HuH-7.5 (cell line): ENCODE measurements at places on chromosomes 11 and 22.

- DNase-seq = no peak
Observed at GRCh38 chr11:415640-416041, 842 bp upstream of the SIGIRR start.

GRCh38 chr11:33269822-33270221, 12.6 kb downstream of the HIPK3 start:
- DNase-seq = no peak

DNA sequence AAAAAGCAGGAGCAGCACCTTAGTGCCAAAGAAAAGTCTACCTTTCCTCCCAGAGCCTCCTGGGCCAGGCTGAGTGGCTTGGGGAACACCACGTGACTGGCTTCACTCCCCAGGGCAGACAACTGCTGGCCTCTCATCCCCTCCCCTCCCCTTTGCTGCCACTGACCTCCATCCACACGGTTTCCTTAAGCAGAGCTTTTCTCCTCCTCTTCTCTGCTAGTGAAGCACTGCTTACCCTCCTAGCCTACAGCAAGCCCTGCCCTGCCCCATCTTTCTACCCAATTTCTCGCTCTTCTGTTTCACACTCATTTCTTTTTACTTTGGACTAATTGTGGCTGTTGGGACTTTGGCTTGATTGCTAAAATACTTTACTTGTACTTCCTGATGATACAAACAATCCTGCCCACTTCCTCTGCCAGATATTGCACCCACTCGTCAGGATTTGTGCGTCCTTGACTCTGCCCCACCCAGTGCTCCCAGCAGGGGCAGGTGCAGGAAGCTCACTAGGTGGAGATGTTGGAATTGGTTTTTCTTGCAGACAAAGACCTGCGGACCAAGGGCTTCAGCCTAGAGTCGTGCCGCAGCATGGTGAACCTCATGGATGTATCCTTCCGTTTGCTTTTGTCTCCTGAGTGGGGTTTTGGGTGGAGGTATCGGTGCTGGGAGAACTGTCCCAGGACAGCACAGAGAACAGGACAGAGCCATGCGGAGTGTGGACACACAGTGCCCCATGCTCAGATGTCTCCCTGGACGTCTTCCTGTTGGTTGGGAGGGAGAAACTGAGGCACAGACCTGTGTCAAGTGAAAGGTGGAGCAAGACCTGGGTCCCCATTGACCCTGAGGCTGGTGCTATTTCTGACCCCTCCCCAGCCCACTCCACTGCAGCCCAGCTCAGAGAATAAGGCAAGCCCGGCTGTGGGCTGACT, 27.3 kb downstream of the CAPN1 start:
- DNase-seq = no peak

- no peak for DNase-seq
Observed at GRCh38 chr11:106011481-106011880, 10.6 kb downstream of the MSANTD4 start.

DNA sequence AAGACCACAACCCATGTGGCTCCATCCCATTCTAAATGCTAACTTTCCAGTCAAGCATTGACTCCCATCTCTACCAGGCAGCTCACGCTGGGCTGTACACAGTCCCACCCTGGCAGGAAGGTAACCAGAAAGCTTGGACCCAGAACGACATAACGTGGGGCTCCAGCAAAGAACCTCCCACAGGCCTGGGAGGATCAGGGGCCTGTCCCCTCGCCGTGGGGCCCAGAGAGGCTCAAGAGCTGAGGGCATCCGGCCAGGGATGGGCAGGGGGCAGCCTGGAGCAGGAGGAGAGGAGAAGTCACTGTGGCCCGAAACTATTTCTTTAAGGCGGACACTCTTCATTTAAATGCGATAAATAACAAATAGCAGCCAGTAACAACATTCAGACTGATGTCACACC, 169.9 kb downstream of the SHANK2 start:
- DNase-seq = no peak

DNA sequence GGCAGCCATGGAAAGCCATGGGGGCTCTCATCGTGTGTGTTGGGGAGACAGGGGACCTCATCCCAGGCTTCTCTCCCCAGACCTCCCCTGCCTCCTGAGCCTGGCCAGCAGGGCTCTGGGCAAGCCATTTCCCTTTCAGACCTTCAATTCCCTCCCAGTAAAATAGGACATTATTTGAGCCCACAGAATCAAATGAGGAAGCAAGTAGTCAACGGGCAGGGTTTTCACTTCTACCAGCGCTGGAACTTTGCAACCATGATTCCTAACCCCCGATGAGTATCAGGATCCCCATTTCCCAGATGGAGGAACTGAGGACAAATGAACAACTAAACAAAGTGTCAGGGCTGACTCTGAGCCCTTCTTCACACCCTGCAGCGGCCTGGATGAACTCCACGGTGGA, 48.9 kb upstream of the TCF20 start:
- DNase-seq = no peak

DNA sequence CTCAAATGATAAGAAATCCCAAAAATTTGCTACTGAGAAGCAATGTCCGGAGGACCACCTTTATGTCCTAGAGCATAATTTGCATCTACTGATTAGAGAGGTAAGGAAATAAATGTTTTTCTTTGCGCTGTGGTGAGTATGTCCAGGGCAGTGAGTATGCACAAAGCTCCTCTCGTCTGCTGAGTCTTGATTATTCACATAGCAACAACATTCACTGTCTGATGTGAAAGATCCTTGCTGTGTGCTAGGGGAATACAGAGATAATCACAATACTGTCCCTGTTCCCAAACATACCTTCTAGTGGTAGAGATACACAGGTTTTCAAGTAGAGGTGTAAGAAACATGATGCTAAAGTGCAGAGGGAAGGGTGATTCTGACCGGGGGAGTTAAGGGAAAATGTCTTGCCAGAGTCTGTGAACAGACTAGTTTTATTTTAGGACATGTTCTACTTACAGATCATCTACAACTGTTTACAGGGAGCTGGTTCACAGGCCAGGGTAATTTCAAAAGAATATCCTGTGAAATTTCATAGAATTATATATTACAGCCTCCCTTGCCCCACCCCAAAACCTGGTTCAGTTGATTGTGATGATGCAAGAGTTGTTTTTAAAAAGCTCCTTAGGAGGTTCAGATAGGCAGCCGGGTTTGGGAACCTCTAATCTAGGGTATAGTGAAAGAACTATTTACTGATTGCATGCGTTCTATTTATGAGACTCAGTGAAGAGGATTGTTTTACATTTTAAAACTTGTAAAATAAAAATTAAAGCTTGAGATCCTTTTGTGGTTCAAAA, 12.6 kb downstream of the MED17 start:
- DNase-seq = no peak

DNA sequence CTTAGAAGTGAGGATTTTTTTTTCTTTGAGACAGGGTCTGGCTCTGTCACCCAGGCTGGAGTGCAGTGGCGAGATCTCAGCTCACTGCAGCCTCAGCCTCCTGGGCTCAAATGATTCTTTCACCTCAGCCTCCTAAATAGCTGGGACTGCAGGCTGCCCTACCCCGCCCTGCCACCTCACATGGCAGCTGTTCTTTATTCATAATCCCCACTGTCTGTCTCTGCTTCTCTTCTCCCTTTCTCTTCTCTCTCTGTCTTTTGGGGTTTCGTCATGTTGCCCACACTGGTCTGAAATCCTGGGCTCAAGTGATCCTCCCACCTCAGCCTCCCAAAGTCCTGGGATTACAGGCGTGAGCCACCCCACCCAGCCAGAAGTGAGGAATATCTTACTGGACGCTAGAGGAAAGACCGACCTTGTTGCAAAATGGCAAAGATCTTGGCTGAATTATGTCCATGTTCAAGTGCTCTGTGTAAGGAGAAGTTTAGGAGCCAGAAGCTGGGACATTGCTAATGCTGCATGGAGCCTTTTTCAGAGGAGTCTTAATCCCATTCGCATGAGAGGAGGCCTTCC, 21.9 kb downstream of the KRTAP5-5 start:
- no peak for DNase-seq

GRCh38 chr22:19815093-19815822, 39.4 kb downstream of the GNB1L start:
- no peak for DNase-seq

DNA sequence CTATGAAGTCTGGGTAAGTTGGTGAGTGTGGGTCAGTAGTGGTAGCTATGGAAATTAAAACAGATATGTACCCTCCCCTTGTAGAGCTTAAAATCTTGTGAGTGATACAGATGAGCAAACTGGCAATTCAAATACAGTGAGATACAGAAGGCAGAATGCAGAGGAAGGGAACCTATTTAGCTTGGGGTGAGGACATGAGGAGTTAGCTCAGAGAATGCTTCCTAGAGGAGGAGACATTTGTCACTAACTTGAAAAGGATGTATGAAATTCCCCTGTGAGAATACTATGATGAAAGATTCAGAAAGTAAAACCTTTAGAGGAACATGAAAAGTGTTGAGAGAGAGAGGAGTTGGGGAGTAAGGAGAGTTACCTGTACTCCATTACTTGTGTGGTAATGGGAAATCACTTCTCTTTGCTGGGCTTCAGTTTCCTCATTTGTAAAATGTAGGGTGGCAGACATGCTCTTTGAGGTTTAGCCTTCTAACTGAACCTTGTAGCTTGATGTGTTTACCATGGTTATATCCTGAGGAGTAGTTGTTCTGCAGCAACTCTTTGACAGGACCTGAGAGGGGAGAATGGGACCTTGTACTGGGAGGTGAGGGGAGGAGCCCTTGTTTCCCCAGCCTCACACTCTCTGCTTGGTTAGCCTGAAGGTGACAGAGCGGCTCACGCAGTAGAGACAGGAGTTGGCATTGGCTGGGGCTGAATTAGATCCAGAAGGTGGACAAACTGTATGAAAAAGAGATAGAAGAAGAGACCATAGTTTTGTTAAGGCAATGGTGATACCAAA, 17.9 kb downstream of the SWAP70 start:
- no peak for DNase-seq

GRCh38 chr11:14300661-14301304, 58.2 kb downstream of the RRAS2 start:
- peak; percentile 16 for DNase-seq

- DNase-seq = no peak
Observed at GRCh38 chr11:120651836-120652235, 140.3 kb downstream of the GRIK4 start.

- peak; percentile 69 for DNase-seq
Observed at GRCh38 chr11:118401151-118401879, at the start of gene ATP5MG. TSS of gene ATP5MG (plus strand) at chr11:118401606. CDS start at chr11:118401666, 60 bp downstream.

DNA sequence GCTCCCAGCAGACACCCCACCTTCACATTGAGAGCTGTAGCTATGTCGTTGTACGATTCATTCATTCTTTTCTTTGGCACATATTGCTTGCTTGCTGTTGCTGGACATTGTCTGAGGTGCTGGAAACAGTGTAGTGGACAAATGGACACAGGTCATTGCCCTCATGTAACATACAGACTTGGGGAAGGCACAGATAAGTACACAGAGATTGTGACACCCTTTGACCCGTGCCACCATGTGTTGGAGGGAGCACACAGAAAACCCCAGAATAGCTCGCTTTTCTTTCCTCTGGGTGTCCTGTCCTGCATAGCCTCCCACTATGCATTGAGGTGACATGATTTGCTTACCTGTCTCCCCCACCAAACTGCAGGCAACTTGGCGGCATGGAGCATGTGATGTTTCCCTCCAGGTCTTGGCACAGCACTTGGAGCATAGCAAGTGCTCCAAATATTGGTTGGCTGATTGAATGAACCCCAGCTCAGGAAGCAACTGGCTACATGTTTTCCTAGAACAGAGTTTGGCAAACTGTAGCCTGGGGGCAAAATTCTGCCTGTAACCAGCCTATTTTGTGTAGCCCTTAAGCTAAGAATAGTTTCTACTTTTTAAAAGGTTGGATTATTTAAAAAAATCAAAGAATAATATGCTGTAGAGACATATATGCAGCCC, 30.9 kb upstream of the NECTIN1 start:
- no peak for DNase-seq

- DNase-seq = no peak
Observed at GRCh38 chr11:102436976-102437375, 15.6 kb downstream of the TMEM123 start.

GRCh38 chr11:84558085-84558905, 1068.8 kb downstream of the DLG2 start:
- DNase-seq = no peak

GRCh38 chr11:50333861-50334260, 301.2 kb downstream of the OR4C45 start:
- DNase-seq = no peak

GRCh38 chr22:20448630-20449029, 11.0 kb upstream of the SCARF2 start:
- DNase-seq = no peak

DNA sequence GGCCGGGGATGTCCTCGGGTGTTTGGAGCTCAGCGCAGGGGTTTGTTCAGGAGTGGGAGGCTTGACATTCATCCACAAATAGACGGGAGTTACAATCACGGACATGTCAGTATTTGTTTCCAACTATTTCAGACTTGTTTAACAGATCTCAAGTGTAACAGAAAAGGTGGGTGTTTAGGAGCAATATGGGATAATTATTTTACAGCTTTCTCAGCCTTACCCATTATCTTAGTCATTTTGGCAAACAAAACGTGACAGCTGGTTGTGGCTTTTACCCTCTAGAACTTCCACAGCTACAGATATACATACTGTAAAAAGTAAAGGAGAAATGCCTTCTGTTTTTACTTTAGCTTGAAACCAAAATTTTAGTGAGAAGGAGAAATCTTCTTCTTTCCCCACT, 178.7 kb upstream of the TMEM45B start:
- no peak for DNase-seq

GRCh38 chr11:69944146-69944795, 125.1 kb upstream of the FGF3 start:
- no peak for DNase-seq

- DNase-seq = no peak
Observed at GRCh38 chr11:22640862-22641261, 15.2 kb upstream of the FANCF start.

DNA sequence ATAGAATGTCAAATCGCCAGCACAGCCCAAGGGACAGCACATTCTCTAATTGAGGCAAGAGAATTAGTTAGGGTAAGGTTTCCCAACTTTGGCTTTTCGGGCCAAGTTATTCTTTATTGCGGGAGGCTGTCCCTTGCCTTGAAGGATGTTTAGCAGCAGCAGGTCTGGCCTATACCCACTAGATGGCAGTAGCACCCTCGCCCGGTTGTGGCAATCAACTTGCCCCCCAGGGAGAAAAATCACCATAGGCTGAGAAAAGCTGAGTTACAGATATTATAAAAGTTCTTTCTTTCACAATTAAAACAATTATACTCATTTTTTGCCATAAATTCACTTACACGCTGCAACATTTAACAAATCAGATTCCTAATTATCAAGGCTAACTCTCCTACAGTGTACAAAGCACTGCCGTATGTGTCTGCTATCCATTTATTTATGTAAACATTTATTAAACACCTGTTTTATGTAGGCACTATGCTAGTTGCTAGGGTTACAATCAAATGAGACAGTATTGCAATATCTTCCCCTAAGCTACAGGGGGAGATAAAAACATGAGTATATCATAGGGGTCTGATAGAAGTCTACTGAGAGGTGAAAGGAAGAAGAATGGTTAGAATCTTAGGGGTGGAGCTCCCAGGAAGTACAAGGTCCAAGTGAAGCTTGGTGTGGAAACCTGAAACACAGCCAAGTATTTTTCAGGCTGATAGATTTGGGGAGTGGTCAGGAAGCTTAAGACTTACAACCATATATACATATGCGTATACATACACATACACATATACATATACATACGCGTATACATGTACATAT, 452.3 kb downstream of the RAB38 start:
- DNase-seq = peak; percentile 7
